ENCODE measurements at places on chromosomes 3 and 15. TPM values are rescaled to one million over a fixed set of nuclear protein-coding genes. Genes with fewer than 3 reads are reported as not detected.

- no peak for DNase-seq
Observed at GRCh38 chr15:58554758-58555157, 123.0 kb downstream of the LIPC start.

GOLGA6L10 gene
- not detected for total RNA-seq

- DNase-seq, result no peak
Observed at GRCh38 chr3:56937580-56937979, 122.9 kb upstream of the SPATA12 start.

- DNase-seq, result no peak
Observed at GRCh38 chr15:80577552-80578205, 117.4 kb upstream of the ABHD17C start.

- DNase-seq, result no peak
Observed at GRCh38 chr15:94027581-94027980, 203.8 kb upstream of the MCTP2 start.

Data from MG63 (cell line).